ENCODE measurements at places on chromosomes 16 and 17.

GRCh38 chr16:2955779-2956578, 8.1 kb upstream of the KREMEN2 start:
- no peak for DNase-seq

DNA sequence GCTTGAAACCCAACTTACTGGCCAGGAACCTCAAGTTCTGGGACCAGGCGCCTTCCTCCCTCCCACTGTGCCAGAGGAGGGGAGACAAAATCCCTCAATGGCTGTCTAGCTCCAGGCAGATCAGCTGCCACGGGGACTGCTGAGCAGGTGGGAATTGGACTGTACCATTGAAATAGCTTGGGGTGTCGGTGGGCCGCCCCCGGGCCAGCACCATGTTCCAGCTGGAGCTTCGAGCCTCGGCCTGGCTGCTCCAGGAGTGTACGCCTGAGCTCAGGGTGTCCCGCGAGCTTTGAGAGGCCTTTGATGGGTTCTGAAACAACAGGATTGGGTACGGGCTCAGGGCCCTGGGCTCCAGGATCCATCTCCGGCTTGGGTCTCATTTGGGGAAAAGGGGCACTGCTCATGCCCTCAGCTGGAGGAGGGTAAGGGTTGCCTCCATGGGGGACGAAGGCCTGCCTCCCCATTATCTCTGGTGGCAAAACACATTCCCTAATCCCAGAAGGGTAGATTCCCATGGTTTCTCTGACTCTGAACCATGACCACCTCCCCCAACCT, 4.6 kb upstream of the SPATA32 start:
- DNase-seq: no peak

DNA sequence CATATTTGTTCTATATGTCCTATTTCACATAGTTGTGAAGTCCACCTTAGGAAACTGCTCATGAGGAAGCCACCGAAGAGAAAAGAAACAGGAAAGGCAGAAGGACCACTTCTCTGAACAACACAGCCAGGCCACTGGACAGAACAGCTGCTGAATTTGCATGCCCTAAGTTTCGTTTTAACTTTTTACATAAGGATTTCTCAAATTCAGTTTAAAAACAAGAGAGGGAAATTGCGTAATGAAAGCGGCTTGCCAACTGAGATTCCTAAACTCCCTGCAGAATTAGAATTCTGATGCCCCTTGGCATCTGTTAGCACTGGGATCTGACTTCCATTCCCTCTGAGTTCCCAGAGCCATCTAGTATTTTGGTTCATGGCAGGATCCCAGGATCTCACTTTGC, 5.0 kb upstream of the CCL8 start:
- DNase-seq: no peak

DNA sequence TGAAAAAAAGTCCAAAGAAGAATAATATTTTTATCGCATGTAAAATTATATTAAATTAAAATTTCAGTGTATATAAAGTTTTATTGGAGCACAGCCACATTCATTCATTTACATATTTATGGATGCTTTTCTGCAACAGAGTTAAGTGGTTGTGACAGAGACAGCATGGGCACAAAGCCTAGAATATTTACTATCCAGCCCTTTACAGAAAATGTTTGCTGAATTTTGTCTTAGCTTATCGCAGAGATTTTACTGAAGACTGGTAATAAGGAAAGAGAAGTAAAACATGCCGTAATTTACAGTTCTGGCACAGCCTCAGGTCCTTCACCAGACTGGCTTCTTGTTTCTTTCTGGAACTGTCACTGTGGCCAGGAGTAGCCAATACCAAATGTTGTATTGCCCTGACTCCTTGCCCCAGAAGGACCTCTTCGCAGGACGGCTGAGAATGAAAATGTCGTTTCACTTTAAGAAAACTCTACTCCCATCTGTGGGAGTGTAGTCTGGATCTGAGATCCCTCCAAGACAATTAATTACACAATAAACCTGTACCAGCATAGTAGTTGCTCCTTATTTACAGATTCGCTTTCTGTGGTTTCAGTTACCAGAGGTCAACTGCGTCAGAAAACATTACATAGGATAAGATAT, 94.9 kb upstream of the GOT2 start:
- peak; percentile 27 for DNase-seq

DNA sequence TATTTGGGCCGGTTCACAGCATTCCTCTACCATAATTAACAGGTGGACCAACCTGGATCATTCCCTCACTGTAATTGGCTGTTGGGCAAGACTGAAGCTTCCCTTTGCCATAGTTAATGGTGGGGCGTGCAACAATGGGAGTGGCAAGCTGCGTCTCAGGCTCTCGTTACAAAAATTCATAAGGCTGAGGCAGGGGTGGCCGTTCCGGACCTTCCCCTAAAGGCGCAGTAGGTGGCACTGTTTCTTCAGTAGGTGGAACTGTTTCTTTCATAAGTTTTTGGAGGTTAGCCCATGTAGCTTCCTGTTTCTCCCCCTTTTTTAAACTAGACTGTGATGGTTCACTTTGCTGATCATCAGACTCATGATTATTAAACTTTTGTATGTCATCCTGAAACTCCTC, 17.0 kb upstream of the TMC5 start:
- DNase-seq: peak; percentile 58

GRCh38 chr17:45218895-45219661, 2.6 kb upstream of the FMNL1 start:
- peak; percentile 86 for DNase-seq

DNA sequence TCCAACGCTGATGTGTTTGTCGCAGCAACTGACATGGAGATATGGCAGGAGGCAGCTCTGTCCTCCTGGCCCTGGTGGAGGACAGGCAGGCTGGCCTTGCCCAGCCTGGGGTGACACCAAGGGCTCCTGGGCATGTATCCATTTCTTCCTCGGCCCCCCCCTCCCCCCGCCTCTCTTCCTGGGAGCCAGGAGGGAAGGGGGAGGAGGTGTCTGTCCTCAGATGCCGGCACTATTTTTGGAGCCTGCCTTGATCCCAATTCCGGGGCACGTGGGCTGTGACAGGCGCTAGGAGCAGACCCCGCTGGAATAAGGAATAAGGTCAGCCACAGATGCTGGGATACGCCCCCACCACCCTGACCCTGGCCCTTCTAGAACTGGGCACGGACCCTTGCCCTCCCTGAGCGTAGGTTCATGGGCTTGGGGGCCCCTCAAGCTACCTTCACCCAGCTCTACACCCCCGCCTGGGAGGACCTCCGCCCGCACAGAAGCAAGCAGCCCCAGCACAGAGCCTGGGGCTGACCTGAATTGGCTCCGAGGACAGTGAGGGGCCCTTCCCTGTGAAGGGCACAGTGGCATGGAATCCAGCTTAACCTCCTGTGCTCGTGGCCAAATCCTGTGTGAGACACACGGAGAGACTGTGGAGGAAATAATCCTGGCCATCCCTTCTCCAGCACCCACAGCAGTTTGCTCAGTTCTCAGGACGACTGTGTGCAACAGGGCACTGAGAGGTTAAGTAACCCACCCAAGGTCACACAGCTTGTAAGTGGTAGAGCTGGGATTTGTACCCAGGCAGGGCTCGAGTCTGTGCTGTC, 24.1 kb downstream of the SEC14L5 start:
- DNase-seq: no peak

DNA sequence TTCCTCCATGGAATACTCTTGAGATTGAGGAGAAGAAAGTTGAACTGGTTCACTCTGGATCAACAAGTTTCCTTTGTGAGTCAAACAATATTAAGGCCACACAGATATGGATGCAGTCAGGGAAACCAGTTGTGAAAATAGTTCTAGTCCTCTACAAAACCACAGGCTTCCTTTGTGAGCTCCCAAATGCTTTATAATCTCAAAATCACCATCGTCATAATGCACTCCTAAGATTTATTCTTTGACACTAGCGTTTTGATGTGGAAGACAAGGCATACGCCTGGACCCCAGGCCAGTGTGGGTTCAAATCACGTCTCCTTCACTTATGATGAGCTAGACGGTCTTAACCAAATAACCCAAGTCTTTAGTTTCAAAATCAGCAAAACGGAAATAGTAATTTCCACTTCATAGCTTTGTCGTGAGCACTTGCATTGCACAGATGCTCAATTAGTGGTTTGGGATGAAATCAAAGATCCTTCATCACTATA, 142.6 kb downstream of the STX8 start:
- DNase-seq: no peak

DNA sequence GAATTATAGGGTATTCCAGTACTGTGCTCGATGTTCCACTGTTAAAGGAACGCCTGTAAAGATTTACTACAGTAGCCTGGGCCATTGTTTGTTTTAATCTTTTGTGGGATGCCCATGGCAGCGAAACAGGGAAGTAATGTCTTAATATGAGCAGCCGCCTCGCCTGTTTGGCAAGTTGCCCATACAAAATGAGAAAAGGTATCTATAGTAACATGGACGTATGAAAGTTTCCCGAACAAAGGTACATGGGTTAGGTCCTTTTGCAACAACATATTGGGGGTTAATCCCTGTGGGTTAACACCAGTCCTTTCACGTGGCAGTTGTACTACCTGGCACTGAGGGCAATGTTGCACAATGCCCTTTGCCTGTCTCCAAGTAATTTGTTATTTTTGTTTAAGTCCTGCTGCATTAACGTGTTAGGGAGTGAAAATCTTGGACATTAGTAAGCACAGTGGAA, 21.1 kb upstream of the TMC5 start:
- no peak for DNase-seq

DNA sequence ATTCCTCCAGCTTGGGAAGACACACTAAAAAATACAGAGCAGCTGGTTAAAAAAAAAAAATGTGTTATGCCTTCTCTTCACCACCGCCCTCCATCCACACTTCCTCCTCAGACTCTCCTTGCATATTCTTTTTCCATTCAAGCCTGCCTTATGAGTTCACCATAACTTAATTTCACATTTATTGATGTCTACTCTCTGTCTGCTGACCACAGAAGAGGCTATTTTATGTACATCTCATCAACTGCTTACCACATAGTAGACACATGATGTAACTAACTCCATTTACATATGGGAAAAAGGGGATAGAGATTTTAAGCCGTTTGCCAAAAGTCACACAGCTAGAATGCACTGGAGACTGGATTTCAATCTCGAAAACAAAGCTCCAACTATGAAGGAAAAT, 409.8 kb downstream of the CDH11 start:
- no peak for DNase-seq

GRCh38 chr17:18319604-18320256, 4.6 kb downstream of the SMCR8 start:
- no peak for DNase-seq

- DNase-seq: peak; percentile 93
Measured at GRCh38 chr17:8185582-8186445, 4.2 kb downstream of the BORCS6 start.

GRCh38 chr16:79601092-79601930, 774 bp upstream of the MAF start:
- DNase-seq: no peak

DNA sequence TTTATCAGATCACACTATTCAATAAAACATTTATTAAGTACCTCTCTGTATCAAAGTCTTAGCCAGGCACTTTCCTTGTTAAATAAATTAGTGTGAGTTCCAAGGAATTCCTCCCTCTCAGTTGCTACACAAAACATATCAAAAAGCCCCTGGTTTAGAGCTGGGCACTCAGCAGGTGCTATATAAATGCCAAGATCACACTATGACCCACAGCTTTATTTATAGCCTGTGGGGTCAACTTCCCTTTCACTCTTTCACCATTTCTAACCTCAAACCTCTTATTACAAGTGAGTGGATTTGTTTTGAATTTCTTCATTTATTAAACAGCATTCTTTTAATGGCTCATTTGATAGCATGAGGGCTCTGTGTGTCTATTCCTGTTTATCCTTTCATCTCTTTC, 112.6 kb upstream of the MPHOSPH6 start:
- no peak for DNase-seq

GRCh38 chr17:17425005-17425404, 51.8 kb upstream of the MED9 start:
- DNase-seq: no peak

DNA sequence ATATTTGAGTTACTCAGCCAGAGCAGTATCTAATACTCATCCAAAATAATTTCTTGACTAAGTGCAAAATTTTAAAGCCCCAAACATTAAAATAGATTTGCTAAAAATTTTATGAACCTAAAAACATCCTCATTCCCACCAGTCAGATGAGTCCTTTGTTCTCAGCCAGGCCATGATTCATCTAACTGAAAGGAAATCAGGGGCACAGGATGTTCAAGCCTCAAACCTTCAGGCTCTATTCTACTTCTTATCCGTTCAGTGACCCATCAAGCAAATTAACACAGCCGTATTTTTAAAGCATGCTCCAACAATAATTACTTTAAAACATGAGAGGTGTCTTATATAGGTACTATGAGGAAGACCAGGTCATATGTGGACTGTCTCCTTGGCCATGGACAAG, 176.5 kb upstream of the MON1B start:
- DNase-seq: no peak

DNA sequence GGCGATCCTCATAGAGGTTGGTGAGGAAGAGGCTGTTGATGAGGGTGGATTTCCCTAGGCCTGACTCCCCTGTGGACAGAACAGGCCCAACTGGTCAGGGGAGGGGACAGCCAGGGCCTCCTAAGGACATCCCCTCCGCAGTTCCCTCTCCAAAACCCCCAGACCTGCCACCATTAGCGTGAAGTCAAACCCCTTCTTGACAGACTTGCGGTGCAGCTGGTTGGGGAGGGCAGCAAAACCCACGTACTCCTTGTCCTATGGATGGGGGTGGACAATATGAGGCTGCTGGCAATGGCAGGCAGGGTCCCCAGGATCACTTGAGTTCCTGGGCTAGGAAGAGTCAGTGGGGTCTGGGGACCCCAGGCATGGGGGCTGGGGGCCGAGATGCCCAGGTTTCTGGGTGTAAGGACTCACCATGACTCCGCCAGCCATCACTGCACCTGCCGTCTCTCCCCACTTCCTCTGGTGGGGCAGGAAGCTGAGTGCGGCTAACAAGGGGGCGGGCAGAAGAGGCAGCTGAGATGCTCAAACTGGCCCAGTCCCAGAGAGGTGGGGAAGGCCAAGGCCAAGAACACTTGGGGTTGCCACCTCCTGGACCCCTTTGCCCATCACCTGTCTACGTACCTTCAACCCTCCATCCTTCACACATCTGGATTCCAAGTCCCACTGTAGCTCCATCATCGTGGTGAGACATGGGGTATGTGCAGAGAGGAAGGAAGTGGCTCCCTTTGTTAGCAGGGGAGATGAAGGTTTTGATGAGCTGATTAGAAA, at the start of gene SEPTIN1:
TSS of gene SEPTIN1 (minus strand) at position 451 of the 771 bp plus-strand sequence. CDS start at position 432, 19 bp downstream.
- DNase-seq: no peak

GRCh38 chr16:74950511-74950910, 34.4 kb downstream of the WDR59 start:
- no peak for DNase-seq

- DNase-seq: no peak
Measured at GRCh38 chr17:27322026-27322425, 28.1 kb downstream of the WSB1 start.

- no peak for DNase-seq
Measured at GRCh38 chr16:9363520-9363919, 272.1 kb downstream of the HAPSTR1 start.

- no peak for DNase-seq
Measured at GRCh38 chr17:44049294-44050060, 17.0 kb downstream of the LSM12 start.

GRCh38 chr16:46894036-46894672, 10.0 kb downstream of the GPT2 start:
- no peak for DNase-seq

- peak; percentile 17 for DNase-seq
Measured at GRCh38 chr16:74743668-74744299, 30.8 kb downstream of the FA2H start.
